Stimulated activated CD8-positive, alpha-beta memory T cell treated with anti-CD3 and anti-CD28 coated beads, Interleukin-4, amount 100 ng/mL, for 24 hours (primary cell): ENCODE measurements at places on chromosomes 16 and 17.

DNA sequence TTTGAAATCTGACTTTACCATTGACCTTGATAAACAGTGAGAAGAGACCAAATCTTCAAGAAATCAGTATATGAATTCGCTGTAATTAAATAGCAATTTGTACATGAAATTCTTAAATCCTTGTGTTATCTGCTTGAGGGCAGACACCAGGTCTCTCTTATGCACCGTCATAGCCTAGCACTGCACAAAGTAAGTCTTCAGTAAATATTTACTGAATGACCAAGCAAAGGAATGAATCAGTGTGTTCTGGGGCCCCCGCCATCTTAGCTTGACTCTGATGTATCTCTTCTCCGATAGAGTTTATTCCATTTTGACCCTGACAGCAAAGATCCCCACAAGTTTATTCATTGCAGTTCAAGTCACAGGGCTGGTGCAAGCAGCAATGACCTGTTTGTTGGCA lies 328.0 kb downstream of the TMEM114 start:
- DNase-seq = no peak

GRCh38 chr17:59812139-59812538 lies 80.6 kb downstream of the TUBD1 start:
- no peak for DNase-seq

- no peak for DNase-seq
Measured at GRCh38 chr16:86517652-86518258, 7.4 kb downstream of the FOXF1 start.

DNA sequence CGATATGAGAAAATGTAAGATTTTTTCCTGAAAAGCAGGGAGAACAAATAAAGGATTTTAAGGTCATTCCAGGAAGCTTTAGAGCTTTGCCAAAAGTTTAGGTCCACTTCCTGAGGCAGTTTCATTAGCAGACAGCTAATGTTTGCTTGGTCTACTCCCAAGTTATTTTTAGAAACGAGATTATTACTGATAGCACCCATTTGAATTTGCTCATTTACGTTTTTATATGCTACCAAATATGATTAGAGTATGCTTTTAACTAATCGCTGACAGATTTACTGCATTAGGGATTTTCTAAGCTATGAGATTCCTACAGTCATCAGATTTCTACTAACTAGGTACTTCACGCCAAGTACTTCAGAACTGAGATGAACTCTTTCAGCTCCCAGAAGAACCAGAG lies 98.1 kb downstream of the WNT3 start:
- DNase-seq = no peak

GRCh38 chr16:81816351-81816750 lies 37.3 kb downstream of the PLCG2 start:
- DNase-seq = no peak

DNA sequence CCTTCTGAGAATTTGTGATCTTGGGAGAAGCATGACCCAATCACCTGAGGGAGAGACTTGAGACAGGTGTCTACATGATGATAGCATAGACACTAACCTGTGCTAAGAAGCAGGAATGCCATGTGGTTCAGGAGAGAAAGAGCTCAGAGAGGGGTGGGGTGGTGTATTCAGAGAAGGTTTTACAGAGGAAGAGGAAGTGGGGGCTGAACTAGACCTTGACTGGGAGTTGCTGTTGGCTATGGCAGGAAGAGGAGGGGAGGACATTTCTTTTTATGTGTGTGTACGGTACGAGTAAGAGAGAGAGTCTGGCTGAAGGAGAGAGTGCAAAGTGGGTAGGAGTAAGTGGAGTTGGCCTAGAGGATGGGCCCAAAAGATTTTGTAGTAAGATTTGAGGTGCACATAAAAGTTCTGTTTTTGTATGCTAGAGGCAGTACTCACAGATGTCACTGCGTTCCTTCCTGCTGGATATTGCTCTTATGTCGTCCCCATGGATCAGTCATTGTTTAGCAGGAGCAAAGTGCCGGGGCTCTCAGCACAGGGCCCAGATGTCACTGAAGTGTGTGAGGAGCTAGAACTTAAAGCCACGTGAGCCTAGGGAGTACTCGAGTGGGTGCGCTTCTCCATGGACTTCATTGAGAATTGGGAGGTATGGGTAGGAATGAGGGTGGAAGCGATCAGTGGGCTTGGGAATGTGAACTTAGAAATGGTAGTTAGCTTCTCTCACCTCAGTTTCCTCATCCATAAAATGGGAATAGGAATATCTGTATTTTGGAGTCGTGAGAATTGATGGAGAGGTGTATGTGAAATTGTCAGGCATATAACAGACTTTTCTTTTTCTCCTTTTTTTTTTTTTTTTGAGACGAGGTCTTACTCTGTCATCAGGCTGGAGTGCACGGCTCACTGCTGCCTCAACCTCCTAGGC lies 22.1 kb downstream of the SLC7A6 start:
- DNase-seq = no peak

- DNase-seq = peak; percentile 45
Measured at GRCh38 chr16:3188925-3189825, 1.2 kb downstream of the OR1F1 start.

- DNase-seq = no peak
Measured at GRCh38 chr16:87947356-87948118, 3.7 kb upstream of the BANP start.

GRCh38 chr16:2507665-2508064 lies 6.1 kb upstream of the ATP6V0C start:
- DNase-seq = no peak

DNA sequence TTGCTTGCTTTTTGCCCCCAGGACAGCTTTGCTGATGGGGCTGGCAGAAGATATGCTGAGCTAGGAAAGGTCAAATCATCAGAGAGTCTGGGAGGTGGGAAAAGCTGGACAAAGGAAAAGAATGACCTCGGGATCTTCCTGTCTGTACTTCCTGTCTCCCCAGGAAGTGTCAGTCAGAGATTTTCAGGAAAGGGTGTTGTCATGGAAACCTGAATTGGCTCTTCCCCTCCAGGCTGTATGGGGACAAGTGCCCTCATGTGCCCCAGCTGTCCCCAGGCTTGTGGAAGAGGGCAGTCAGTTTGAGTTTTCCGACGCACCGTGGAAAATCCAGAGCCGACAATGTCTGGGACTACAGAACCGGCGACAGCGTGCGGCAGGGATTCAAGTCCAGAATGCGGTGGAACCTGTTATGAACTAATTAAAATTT lies 122.7 kb upstream of the ZFHX3 start:
- no peak for DNase-seq

DNA sequence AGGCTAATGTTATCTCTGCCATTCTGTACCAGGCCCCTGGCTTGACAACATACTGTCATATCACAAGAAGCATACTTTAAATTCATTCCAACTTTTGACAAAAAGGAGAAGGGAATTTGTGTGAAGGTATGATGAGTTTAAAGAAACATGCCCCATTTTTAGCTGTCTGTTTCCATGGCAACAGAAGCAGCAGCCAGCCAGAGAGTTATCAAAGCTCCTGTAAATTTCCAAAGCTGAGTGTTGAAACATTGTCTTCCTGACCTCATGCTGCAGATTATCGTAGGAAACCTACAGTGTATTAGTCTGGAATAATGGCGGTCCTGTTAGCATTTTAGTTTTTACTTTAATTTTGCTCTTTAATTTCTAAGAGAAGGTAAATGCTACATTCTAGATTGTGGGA lies 124.9 kb downstream of the MRTFB start:
- no peak for DNase-seq

DNA sequence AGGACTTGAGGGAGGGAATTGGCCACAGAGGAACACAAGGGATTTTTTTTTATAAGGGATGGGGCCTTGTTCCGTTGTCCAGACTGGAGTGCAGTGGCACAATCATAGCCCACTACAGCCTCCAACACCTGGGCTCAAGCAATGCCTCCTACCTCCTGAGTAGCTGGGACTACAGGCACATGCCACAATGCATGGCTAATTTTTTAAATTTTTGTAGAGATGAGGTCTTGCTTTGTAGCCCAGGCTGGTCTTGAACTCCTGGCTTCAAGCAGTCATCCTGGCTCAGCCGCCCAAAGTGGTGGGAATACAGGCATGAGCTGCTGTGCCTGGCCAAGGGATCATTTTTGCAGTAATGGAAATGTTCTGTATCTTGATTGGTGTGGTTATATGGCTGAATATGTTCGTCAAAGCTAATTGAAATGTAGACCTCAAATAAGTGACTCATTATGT lies 56.9 kb downstream of the VMP1 start:
- no peak for DNase-seq
